ENCODE measurements at places on chromosomes 16 and 17.

DNA sequence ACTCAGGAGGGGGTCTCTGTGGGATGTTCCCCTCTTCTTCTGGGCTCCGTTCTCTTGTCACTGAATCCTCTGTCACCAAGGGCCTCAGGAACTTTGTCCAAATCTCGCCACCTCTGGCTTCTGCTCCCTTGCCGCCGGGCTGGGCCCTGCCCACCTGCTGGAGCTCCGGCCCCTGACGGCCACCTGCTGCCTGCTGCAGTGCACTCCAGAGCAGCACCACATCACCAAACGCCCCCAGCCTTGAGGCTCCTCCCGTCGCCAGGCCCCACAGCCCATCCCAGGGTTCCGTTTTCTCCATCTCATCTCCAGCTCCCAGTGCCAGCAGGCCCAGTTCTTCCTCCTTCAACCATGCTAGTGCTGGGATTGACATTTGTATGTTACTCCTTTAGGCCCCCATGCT is 43.6 kb downstream of the FOXL1 start:
- DNase-seq: no peak

GRCh38 chr17:8754890-8755289 is 3.5 kb downstream of the SPDYE4 start:
- no peak for DNase-seq

GRCh38 chr17:62822080-62822904 is 14.2 kb upstream of the MARCHF10 start:
- no peak for DNase-seq

GRCh38 chr17:33870936-33871335 is 384.1 kb upstream of the CCL2 start:
- no peak for DNase-seq

DNA sequence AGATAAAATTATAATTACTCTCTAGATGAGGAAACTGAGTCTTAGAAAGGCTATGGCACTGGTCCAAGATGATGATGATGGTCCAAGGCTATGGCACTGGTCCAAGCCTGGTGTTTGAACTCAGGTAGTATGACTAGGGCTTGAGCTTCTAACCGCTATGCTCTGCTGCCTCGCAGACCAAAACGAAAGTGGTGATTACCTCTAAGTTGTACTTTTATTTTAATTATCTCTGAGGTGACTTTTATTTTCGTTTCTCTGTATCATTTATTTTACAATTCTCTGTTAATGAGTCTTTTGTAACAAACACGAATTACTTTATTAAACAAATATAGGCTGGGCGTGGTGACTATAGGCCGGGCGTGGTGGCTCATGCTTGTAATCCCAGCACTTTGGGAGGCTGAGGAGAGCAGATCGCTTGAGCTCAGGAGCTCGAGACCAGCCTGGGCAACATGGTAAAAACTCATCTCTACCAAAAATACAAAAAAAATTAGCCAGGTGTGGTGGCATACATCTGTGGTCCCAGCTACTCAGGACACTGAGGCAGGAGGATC is 5.6 kb downstream of the REXO5 start:
- no peak for DNase-seq

GRCh38 chr16:70714581-70715054 is 28.8 kb upstream of the MTSS2 start:
- DNase-seq: no peak

Data from stimulated activated CD8-positive, alpha-beta memory T cell treated with anti-CD3 and anti-CD28 coated beads, Interleukin-4, amount 100 ng/mL, for 4 hours (primary cell).